CD8-positive, alpha-beta T cell (primary cell): ENCODE measurements at places on chromosomes 16 and 17.
A peak's percentile ranks its signal among the peaks of the same experiment; 100 is the strongest.

GRCh38 chr16:72664056-72664508 lies 383.8 kb downstream of the ZFHX3 start:
- DNase-seq = no peak

GRCh38 chr17:79039171-79039570 lies 15.2 kb downstream of the C1QTNF1 start:
- DNase-seq = no peak

DNA sequence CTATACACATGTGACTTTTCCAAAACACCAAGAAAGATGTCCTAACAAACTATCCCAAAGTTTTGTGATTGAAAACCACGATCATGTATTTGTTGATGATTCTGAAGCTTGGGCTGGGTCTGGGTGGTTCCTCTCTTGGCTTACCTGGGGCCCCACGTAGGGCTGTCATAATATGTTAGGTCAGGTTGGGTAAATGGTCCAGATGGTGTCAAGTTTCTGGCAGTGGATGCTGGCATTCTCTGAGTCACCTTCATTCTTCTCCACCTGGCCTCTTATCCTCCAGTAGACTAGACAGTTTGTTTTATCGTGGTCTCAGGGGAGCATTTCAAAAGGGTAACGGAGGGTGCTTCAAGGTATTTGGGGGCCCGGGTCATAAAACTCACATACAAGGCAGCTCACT lies 39.4 kb downstream of the SYCE1L start:
- no peak for DNase-seq

DNA sequence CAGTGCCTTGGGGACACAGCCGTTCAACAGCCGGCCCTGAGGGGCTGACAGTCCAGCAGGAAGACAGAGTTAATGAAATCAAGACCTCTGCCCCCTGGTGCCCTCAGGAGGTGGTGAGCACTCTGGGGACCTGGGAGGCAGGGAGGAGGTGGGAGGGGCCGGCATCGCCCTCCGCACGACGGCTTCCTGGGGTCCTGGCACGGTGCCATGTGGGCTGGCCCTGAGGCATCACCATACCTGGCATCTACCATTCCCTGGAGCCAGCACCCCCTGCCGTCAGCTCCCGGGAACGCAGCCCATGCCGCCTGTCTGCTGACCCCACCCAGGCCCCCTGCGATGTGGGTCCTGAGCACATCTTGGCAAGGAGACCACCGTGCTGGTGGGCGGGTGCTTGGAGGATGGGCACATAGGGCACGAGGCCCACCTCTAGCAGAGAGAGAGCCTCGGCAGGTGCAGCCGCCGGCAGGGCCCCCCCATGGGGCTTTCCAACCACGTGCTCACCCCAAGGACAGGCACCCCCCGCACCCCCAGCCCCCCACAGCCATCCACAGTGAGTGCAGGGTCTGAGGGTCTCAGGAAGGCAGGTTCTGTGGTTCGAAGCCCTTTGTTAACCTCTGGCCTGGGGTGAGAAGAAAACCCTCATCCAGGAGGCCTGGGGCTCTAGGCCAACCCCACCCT lies 52.5 kb downstream of the ZFPM1 start:
- peak; percentile 53 for DNase-seq

GRCh38 chr16:80518436-80518835 lies 22.4 kb upstream of the DYNLRB2 start:
- no peak for DNase-seq

DNA sequence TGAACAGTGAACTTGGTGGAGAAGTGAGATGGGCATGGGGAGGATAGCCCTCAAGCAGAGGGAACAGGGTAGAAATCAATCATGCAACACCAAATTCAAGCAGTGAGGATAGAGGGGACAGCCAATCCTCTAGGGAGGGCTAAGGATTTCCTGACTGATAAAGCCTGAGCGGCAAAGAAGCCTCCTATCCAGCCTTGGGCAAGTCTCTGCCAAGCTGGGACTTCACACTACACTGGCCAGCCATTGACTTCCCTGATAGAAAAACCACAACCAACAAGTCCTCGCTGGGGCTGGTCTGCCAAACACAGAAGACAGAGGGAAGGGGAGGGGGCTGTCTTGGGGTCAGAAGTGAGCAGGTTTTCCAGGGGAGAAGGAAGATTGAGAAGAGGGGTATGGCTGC lies 2.5 kb upstream of the FBXL19 start:
- DNase-seq = no peak

DNA sequence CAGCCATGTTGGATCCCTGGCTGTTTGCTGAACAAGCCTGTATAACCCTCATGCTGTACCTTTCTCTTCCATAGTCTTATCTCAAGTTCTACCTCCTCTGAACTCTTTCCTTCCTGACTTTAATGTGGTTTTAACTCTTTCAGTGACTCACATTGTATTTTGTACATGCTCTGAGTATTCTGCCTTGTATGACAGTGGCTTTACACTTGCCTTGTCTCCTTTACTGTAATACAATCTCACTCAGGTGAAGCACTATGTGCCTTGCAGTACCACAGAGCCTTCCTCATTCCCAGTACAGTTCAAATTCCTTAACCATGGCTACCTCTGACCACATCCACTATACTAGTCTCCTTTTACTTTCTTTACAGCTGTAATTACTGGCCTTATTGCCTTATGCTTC lies 14.1 kb downstream of the PSMD11 start:
- no peak for DNase-seq

GRCh38 chr16:7506363-7506762 lies 173.7 kb downstream of the RBFOX1 start:
- DNase-seq = no peak

DNA sequence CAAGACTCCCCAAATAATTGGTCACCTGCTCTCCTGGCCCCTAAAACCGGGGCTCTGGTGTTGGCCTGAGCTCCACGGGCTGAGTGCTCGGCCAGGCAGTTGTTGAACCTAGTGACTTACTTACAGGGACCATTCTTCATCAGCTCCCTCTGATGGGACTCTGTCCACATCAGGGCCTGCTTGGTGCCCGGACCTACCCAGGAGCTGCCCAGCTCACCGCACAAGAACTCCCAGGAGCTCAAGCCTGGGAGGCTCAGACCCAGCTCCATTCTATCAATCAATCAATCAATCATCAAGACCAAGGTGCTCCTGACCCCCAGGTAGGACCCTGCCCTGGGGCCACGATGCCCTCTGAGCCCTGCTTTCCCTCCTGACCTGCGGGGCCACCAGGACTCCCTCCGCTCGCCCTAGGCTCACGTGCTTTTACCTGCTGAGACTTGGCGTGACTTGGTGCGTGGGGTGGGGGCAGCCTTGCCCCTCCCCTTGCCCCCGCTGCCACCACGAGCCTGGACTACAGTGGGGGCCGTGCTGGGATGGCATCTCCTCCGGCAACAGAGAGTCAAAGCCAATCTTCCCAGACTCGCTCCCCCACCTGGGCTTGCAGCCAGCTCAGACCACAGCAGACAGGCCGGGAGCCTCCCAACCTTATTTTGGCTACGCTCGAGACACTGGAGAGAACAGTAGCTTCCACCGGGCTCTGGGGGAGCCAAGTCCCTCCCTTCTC lies 15.7 kb downstream of the IL34 start:
- no peak for DNase-seq
